ENCODE measurements at places on chromosomes 1 and 21. TPM values are rescaled to one million over a fixed set of nuclear protein-coding genes. Genes with fewer than 3 reads are reported as not detected.

DNA sequence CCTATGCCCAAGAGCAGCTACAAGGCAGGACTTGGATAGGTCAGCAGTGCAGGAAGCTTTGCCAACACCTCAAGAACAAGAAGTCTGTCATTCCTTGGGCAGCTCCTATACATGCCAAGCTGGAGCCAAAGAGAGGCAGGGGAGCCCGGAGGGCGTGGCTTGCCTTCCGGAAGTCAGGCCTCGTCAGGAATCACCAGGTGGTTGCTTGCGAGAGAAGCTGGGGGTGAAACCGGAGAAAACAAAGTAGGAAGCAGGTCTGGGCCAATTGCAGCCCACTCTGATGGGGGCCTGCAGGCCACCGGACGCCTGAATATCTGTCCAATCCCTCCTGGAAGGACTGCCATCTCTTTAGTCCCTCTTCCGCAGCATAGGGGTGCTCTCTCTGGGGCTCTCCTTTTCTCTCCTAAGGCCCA is 794 bp upstream of the FAM76A start:
- DNase-seq = no peak
- H3K27me3 ChIP-seq = peaks cover 5% of the 10 kb centered on the region
- peak overlapping the region; percentile 98 for H3K27ac ChIP-seq
- peaks cover 22% of the 10 kb centered on the region for H3K4me1 ChIP-seq
- H3K36me3 ChIP-seq = peaks cover 5% of the 10 kb centered on the region
- H3K4me3 ChIP-seq = peak overlapping the region; percentile 77

Gene SPRR2B
- not detected for total RNA-seq

DNA sequence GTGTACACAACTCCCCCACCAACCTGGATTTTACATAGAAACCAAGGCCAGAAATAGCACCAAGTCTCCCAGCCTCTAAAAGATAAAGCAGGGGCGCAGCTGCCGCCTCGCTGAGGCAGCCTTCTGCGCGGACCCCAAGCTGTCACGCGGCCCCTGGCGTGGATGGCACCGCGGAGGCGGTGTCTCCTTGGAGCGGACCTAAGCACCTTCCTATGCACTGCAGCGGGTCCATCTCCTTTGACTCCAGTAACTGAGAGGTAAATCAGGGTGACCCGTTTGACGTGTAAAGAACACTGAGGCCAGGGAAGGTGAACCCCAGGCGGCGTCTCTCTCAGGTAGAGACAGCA is 17.0 kb downstream of the ZNF697 start:
- peaks cover 70% of the 10 kb centered on the region for H3K4me1 ChIP-seq
- H3K27me3 ChIP-seq = no peaks in the 10 kb centered on the region
- no peak overlapping the region for H3K4me3 ChIP-seq
- H3K36me3 ChIP-seq = peaks cover 3% of the 10 kb centered on the region

DNA sequence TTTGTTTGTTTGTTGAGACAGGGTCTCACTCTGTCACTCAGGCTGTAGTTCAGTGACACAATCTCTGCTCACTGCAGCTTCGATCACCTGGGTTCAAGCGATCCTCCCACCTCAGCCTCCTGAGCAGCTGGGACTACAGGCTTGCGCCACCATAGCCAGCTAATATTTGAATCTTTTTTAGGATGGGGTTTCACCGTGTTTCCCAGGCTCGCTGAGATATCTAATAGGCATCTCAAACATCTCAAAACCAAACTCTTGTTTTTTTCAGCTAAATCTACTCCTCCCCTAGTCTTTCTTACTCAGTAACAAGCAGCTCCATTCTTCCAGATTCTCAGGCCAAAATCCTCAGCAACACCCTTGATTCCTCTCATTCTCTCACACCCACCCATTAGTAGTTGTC is 22.0 kb upstream of the SRRM1 start:
- H3K36me3 ChIP-seq = peaks cover 4% of the 10 kb centered on the region
- no peak for DNase-seq
- no peak overlapping the region for H3K4me3 ChIP-seq

- H3K4me3 ChIP-seq = no peak overlapping the region
- H3K27ac ChIP-seq = no peak overlapping the region
- peaks cover 6% of the 10 kb centered on the region for H3K27me3 ChIP-seq
- H3K4me1 ChIP-seq = peaks cover 11% of the 10 kb centered on the region
Observed at GRCh38 chr1:111921948-111922347, 67.5 kb downstream of the KCND3 start.

Gene DCDC2B
- total RNA-seq = not detected

DNA sequence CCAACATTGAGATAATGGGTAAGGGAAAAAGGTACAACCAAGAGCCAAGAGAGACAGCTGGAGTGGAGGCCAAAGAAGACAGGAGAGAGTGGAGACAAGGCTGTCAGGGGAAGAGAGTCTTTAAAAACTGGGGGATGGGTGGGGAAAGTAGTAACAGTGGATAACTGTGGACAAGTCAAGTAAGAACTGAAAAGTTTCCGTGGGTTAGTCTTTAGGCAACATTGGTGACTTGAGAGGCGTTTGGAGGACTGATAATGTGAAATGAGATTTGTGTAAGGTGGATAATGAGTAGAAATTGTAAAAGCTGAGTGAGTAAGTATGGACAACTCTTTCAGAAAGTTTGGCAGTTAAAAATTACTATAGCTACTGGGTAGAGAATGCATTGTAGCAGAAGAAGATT is 10.4 kb downstream of the PPP2R5A start:
- peaks cover 24% of the 10 kb centered on the region for H3K4me1 ChIP-seq
- H3K27ac ChIP-seq = no peak overlapping the region
- no peak for DNase-seq
- H3K27me3 ChIP-seq = no peaks in the 10 kb centered on the region

DNA sequence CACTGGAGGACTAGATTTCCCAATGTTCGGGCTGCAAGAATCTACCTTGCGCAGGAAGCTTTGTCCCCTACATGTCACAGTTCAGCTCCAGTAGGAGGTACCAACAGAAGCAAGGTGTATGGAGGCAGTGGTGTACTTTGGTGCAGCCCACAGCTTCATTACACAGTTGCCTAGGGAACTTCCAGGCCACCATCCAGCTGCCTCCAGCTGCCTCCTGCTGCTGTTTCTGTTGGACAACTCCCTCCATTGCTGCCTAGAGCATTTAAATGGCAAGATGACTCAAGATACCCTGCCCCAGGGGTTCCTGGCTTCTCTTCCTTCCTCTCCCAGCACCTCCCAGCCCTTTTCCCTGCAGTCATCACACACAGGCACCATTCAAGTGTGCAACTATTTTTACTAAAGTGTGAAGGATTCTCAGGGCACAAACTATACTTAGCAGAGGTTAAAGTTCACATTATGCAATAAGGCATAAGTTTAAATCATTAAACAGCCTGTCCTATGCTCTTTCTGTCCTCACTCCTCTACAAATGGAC is 39.0 kb upstream of the ATP1A1 start:
- H3K4me1 ChIP-seq = peaks cover 30% of the 10 kb centered on the region
- no peak for DNase-seq
- H3K27me3 ChIP-seq = no peaks in the 10 kb centered on the region
- H3K36me3 ChIP-seq = no peaks in the 10 kb centered on the region
- no peak overlapping the region for H3K4me3 ChIP-seq

DNA sequence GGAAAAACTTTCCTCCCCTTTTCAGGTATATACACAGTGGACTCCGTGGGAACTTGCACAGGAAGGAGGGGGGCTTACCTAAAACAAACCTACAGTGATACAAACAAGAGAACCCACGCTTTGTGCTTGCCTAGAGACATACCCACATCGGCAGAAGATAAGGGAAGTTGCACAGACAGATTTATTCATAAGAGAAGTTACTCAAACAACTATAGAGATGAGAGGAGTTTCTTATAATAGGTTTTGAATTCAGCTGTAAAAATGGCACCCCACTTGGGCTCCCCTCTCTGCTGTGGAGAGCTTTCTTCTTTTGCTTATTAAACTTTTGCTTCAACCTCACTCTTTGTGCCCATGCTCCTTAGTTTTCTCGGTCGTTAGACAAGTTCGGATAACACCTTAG is 1.8 kb upstream of the DUSP12 start:
- H3K27me3 ChIP-seq = peaks cover 4% of the 10 kb centered on the region
- H3K27ac ChIP-seq = no peak overlapping the region
- peaks cover 1% of the 10 kb centered on the region for H3K36me3 ChIP-seq
- peaks cover 15% of the 10 kb centered on the region for H3K4me1 ChIP-seq
- DNase-seq = no peak
- no peak overlapping the region for H3K4me3 ChIP-seq

GRCh38 chr1:152347116-152347728 is 12.6 kb downstream of the FLG2 start:
- H3K4me1 ChIP-seq = no peaks in the 10 kb centered on the region
- no peaks in the 10 kb centered on the region for H3K36me3 ChIP-seq
- no peak for DNase-seq
- H3K4me3 ChIP-seq = no peak overlapping the region
- H3K27ac ChIP-seq = no peak overlapping the region
- peaks cover 10% of the 10 kb centered on the region for H3K27me3 ChIP-seq

- DNase-seq = no peak
- H3K27me3 ChIP-seq = no peaks in the 10 kb centered on the region
- no peak overlapping the region for H3K4me3 ChIP-seq
- no peak overlapping the region for H3K27ac ChIP-seq
Observed at GRCh38 chr1:193456811-193457280, 270.4 kb upstream of the B3GALT2 start.

DNA sequence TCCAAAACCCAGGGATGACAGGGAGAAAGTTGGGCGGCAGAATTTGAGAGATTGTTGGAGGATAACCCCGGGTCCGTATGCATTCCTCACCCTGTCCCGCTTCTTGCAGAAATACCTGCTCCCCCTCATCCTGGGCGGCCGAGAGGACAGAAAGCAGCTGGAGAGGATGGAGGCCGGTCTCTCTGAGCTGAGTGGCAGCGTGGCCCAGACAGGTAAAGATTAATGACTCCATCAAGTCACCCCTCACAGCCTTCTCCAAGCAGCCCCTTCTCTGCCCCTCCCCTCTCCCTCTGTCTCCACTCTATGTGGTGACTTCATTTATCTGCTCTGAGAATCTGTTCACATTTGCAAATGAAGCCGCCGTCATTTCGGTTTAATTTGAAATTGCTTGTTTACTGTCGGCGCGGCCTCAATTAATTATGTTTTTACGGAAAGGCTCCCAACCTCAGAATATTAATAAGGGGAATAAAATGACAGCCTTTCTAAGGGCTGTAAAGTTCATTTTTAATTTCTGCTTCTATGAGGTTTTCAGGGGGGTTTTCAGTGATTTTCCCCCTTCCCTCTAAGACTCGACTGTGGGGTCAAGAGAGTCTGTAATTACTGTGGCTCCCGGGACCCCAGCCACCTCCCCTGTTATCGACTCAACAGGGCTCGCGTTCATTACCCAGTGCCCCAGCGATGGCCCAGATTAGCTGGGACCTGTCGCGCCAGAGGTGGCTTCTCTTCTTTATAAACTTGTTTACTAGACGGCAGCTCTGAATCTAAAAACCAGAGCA is 148.3 kb downstream of the PEX14 start:
- no peak overlapping the region for H3K27ac ChIP-seq
- no peaks in the 10 kb centered on the region for H3K27me3 ChIP-seq
- no peaks in the 10 kb centered on the region for H3K4me1 ChIP-seq

Gene NR1I3
- total RNA-seq = not detected

GRCh38 chr1:233368789-233369130 is 41.2 kb downstream of the MAP3K21 start:
- no peak for DNase-seq
- H3K27me3 ChIP-seq = peaks cover 23% of the 10 kb centered on the region
- H3K4me1 ChIP-seq = peaks cover 6% of the 10 kb centered on the region
- no peak overlapping the region for H3K4me3 ChIP-seq
- H3K36me3 ChIP-seq = no peaks in the 10 kb centered on the region
- H3K27ac ChIP-seq = no peak overlapping the region

Gene MTMR11
- total RNA-seq = 15.4 TPM

Gene TNNT2
- total RNA-seq = 20.3 TPM

GRCh38 chr21:45578176-45578801 is 36.0 kb upstream of the SLC19A1 start:
- peak; percentile 77 for DNase-seq
- H3K27me3 ChIP-seq = peaks cover 10% of the 10 kb centered on the region
- H3K4me1 ChIP-seq = peaks cover 5% of the 10 kb centered on the region
- no peak overlapping the region for H3K4me3 ChIP-seq

- no peak overlapping the region for H3K27ac ChIP-seq
- H3K4me1 ChIP-seq = peaks cover 18% of the 10 kb centered on the region
- DNase-seq = no peak
- no peak overlapping the region for H3K4me3 ChIP-seq
Observed at GRCh38 chr1:41641475-41641814, 157.0 kb upstream of the EDN2 start.

DNA sequence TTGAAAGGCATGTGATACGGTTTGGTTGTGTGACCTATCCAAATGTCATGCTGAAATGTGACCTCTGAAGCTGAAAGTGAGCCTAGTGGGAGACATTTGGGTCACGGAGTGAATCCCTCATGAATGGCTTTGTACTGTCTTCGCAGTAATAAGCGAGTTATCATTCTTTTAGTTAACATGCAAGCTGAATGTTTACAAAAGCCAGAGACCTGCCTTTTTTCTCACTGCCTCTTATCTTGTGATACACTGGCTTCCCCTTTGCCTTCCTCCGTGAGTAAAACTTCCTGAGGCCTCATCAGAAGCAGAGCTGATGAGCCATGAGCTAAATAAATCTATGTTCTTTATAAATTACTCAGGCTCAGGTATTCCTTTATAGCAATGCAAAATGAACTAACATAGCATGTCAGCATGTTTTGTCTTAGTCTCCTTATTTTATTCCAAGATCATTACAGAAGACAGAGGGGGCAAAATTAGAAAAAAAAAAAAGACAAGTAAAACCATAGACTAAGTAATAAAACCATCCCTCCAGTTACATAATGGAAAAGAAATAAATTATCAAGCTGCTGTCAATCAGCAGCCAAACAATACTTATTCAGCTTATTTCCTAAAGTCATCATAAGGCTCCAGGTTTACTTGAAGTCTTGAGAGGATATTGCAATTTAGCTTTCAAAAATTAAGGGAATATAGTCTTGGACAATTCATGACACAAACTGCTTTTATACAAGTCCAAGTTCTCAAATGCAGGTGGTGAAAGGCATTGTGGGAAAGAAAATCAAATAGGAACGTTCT is 12.1 kb downstream of the RGS18 start:
- no peak overlapping the region for H3K27ac ChIP-seq
- no peaks in the 10 kb centered on the region for H3K4me1 ChIP-seq
- no peaks in the 10 kb centered on the region for H3K27me3 ChIP-seq
- peaks cover under 1% of the 10 kb centered on the region for H3K36me3 ChIP-seq
- DNase-seq = no peak
- H3K4me3 ChIP-seq = no peak overlapping the region

Gene LCE3E
- total RNA-seq = not detected

Gene OR14A2
- total RNA-seq = not detected

- no peaks in the 10 kb centered on the region for H3K4me1 ChIP-seq
- peaks cover 38% of the 10 kb centered on the region for H3K27me3 ChIP-seq
- H3K36me3 ChIP-seq = no peaks in the 10 kb centered on the region
- H3K4me3 ChIP-seq = peak overlapping the region; percentile 63
- DNase-seq = peak; percentile 71
Observed at GRCh38 chr1:88462488-88463261, 221.4 kb upstream of the PKN2 start.
